ENCODE measurements at places on chromosomes 7 and 10.

GRCh38 chr7:99451936-99452335, 13.2 kb downstream of the CPSF4 start:
- DNase-seq = no peak

DNA sequence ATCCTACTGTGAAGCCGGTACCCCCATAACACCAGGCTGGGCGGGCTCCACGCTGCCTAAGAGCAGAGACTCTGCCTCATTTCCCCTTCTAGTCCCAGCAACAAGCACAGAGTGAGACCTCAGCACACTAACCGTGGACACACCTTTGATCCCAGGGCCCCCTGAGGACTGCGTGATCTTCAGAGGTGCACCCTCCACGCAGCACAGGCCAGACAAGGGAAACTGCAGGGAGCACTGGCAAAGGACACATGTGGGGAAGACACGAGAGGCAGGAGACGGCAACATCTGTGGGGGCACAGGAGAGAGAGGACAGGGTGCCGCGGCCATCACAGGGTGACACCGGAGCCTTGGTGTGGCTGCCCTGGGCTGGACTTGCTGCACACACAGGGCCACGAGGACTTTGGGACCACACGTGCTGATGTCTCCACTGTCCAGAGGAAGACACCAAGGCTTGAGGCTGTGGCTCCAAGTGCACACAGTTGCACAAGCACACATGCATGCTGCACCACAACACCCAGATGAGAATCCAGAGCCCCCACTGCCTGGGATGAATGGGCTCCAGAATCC, 128.8 kb downstream of the PTPRN2 start:
- DNase-seq = no peak

DNA sequence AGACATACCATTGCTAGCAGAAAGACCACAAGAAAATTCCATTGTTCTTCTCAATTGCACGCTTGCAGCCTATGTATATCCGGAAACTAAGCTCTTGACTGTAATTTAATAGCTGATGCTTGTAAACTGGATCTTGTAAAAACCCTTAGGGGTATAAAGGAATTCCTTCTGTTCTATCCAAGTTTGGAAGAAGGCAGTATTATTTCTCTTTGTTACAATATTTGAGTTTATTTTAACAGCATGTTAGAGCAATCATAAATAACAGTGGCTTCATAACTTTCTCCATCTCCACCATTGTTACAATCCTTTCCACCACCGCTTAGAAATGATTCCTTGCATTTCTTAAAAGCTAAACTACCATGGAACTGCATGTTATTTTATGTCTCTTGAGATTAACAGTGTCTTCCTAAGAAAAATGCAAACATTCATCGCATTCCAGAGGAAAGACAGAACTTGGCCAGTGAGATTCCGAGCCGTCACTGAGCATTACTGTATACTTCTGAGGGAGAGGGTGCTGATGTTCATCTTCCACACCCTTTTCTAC, 92.5 kb downstream of the TRIL start:
- no peak for DNase-seq

DNA sequence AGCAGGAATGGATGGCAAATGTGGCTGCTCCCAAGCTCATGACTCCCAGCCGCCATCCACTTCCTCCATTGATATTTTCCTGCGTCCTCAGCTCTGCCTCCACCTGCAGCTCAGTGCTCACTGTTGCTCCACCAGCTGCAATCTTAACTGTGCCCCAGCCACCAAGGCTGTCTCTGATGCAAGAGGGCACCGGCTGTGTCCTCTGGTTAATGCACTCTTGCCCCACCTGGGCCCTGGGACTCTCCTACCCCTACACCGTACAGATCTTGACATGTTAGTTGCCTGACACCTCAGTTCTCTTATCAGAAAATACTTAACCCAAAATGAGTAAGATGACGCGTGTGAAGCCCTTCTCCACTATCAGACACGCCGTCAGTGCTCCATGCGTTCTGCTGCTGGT, 45.5 kb upstream of the GPR26 start:
- DNase-seq = no peak

- DNase-seq = no peak
Observed at GRCh38 chr10:99233689-99234037, 2.0 kb downstream of the HPSE2 start.

GRCh38 chr10:96468845-96469244, 44.9 kb downstream of the TLL2 start:
- no peak for DNase-seq

All from NCI-H1048 (cell line).